Astrocyte of the cerebellum (primary cell): ENCODE measurements at places on chromosomes 3 and 15.
A peak's percentile ranks its signal among the peaks of the same experiment; 100 is the strongest.

DNA sequence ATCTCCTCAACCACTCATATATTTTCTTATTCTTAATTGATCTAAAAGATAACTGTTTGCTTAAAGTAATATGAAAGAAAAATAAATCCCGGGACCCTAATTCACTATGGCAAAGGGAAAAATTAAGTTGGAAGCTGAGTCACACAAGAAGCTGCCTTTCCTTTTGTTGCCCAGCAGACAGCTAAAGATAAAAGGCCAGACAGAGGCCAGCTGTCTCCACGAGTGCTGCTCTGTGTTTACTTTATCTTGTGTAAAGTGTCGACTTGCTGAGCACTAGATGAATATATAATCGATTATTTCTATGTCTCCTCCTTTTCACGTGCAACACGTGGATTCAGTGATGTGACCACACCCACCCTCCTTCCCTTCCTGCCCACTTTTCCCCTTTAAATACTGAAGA lies 52.8 kb upstream of the NSMCE3 start:
- DNase-seq, result no peak

DNA sequence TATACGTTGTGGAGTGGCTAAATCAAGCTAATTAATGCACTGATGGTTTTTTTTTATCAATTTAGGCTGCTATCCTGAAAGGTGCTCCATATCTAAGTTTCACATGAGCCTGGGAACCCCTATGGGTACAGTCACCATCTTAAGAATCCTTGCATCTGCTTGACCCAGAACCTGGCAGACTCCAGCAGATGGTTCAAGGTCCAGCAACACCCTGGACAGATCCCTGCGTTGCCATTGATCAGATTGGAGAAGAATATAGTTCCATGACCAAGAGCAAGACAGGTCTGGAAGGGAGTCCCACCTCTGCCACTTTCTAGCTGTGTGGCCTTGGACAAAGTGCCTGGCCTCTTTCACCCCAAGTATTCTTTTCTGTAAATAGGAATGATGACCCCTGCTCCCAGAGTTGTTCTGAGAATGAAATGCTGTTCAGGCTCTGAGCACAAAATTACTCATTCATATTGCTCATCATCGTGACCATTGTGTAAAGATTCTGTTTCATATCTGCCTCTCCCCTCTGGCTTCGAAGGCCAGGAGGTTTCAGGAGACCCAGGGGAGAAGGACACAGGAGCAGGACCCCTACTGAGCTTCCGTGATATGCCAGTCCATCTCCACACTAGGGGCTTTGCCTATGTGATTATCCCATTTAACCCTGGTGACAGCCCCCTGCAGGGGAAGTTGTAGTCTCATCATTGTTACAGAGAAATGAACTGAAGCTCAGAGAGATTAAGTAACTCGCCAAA lies 30.0 kb upstream of the TSEN2 start:
- no peak for DNase-seq

DNA sequence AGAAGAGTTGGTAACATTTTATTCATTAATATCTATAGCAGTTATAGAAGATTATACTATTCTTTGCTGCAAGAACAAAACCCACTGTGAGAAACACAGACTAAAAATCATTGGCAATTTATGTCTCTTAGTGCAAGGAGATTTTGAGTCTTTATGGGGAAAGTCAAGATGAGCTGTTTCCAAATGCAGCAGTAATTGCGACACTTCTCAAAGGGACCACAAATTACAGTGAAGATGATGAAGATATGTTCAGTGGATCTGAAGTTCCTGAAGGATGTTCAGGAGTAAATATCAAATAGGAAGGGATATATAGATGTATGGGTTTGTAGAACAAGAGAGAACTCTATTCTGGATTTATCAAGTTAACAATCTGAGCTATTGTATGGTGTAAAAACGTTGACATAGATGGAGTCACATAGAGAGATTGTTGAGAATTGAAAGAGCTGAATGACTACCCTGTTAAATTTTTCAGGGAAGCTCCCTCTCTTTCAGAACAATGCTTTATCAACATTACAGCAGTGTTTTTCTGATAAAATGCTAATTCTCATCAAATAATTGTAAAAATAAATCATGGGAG lies 71.8 kb downstream of the DTWD1 start:
- no peak for DNase-seq

DNA sequence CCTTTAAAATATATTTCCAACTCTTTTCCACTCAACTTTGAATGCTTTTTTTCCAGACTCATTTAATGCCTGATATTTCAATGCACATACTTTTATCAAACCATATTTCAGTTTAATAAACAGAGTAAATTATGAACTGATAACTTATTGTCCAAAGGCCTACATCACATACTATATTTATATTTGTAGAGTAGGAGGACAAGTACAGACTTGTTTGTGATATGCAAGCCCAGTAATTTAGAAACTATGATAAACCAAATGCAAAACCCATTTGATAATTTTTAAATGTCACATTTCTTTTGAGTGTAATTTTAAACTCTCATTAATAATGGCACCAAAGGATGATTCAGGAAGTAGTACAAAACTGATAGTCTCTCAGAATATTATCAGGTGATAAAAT lies 3.3 kb downstream of the RFX7 start:
- no peak for DNase-seq

GRCh38 chr3:116285781-116286421 lies 159.4 kb downstream of the LSAMP start:
- no peak for DNase-seq

DNA sequence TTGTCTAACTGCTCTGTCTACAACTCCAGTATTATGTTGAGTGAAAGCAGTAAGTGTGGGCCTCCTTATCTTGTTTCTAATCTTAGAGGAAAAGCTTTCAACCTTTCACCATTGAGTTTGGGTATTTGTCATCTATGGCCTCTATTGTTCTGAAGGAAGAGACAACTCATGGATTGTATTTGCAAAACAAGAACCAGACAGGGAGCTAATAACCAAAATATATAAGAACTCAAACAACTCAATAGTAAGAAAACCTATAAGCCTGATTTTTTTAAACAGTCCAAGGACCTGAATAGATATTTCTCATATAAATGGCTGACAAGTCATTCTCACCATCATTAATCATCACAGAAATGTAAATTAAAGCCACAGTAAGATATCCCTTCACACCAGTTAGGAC lies 113.0 kb downstream of the TAFA4 start:
- no peak for DNase-seq

DNA sequence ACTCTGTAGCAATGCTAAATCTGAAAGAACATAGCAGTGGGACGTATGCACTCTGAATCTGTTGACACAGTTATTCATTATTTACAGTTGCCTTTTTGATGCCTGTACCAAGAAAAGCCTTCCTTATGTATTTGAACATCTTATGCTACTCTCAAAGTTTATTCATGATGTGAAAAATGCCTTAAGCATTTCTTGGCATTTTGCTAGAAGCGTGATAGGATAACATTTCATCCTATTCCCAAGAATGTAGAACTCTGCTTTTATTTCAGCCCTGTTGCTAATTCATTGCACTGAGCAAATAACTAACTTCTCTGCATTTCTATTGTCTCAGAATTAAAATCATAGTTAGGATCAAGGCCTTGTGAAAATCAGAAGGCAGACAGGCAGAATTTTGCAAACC lies 105.5 kb downstream of the STRIT1 start:
- DNase-seq, result no peak

GRCh38 chr15:69869881-69870505 lies 227.7 kb downstream of the TLE3 start:
- no peak for DNase-seq

- no peak for DNase-seq
Measured at GRCh38 chr15:78740904-78741274, 70.4 kb downstream of the ADAMTS7 start.

GRCh38 chr15:57227166-57227565 lies 149.1 kb upstream of the CGNL1 start:
- no peak for DNase-seq

DNA sequence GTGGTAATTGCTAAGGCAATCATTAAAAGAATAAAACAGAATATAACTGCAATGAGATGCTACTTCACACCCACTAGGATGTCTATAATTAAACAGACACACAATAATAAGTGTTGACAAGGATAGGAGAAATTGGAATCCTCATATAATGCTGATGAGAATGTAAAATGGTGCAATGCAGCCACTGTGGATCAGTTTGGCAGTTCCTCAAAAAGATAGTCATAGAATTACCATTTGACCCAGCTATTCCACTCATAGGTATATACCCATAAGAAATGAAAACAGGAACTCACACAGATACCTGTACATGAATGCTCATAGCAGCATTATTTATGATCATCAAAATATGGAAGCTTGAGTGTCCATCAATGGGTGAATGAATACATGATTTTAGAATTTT lies 9.6 kb upstream of the RNF111 start:
- no peak for DNase-seq

DNA sequence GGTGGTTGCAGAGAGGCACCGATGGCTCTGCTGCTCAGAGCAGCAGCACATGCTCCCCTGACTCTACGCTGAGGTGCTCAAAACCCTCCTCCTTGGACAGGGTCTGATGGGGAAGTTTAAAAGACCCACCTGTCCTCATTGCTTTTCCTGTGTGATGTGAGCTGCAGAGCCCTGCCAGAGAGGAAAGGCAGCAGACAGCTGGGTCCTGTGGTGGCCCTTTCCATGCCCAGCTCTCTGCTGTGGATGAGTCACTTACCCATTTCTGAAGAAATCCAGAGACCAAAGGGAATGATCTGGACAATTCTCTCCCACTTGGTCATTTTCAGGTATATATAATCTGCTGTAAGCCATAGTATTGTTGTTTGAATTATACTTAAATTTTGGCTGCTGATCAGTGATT lies 121.7 kb downstream of the CHDH start:
- DNase-seq, result no peak

DNA sequence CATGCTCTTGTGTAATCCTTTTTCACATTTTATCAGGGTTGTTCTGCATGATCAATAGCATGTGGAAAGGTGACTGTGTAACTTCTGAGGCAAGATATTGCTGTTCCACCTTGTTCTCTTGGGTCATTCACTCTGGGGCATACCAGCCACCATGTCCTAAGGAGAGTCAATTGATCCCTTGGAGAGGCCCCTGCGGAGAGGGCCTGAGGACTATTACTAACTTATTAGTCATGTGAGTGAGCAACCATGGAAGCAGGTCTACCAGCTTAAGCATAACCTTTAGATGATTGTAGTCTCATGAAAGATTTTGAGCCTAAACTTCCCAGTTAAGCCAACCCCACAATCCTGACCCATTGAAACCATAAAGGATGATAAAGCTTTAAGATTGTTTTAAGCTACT lies 22.0 kb upstream of the COL6A5 start:
- DNase-seq, result no peak

GRCh38 chr3:165464736-165465135 lies 268.6 kb upstream of the SLITRK3 start:
- peak; percentile 53 for DNase-seq

DNA sequence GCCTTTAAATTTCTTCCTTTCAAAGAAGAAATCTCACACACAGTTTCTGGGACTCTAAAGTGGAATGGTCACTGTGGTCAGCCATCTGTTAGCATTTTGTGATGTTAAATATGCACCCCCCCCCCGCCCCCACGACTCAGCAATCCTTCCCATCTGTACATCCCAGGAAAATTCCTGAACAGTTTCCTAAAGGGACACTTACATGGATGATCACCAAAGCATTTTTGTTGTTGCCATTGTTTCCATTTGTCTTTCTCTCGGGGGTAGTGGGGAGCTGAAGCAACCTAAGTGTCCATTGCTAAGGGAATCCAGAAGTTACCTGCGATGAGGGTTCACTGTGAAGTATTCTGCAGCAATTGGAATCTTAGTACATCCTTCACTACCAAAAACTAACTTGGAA lies 71.4 kb downstream of the TAFA4 start:
- DNase-seq, result no peak

DNA sequence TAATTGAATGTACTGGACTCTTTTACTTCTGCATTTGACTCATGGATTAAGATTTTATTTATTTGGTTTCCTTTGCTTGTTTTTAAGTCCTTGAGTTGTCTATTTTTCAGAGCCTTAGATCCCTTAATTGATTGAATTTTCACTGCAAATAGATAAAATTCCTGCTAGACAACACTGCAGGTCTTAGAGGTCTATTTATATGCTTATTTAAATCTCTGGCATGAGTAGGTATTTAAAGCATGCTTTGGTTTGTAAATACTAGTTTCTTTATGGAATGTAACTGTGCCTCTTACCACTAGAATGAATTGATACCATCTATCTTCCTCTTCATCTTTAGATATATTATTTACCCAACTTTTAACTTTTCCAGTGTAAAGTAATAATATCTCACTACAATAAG lies 20.0 kb downstream of the PLSCR5 start:
- DNase-seq, result no peak

DNA sequence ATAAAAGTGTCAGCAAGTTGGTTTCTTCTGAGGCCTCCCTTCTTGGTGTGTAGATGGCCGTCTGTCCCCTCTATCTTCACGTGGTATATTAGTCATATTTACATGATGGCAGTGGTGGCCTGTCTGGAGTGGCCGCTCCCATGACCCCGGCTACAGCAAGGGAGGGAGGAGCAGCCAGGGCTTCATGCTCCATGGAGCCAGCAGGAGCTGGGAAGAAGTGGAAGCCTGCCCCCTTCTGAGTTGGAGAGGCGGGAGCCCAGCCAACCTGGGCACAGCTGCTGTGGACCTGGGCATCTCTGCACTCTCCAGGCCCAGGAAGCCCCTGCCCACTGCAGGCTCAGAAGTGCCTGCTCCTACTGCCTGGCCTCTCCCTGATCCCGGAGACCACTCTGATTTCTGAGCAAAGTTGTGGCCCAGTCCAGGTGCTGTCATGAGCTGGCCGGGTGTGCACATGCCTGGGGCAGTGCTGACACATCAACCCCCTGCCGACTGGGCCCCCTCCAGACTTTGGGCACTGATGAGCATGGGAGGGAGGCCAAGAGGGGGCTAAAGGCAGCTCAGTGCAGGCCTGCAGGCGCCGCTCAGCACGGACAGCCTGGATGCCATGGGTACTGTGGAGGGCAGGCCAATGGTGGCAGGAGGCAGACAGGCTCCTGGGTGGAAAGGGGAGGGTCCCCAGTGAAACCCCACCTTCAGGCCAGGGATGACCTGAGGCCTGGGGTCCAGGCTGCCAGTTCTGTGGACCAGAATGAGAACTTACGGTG lies 84.8 kb downstream of the SERPINI1 start:
- DNase-seq, result no peak

DNA sequence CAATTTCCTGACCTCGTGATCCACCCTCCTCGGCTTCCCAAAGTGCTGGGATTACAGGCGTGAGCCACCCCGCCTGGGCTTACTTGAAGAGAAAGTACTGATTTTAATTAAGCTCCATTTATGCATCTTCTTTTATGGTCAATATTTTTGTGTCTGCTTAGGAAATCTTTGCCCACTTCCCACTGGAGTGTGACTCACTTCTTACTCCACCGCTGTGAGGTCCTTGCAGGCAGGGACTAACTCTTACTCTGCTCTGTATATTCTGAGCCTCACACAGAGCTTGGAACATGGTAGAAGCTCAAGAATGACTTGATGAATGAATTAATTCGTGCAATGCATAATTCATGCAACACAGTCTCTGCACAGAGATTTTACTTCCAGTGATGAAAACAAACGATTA lies 2.9 kb upstream of the TM4SF19 start:
- no peak for DNase-seq

GRCh38 chr15:70613271-70613670 lies 150.1 kb downstream of the UACA start:
- DNase-seq, result no peak

GRCh38 chr3:98596541-98597500 lies 3.4 kb upstream of the CPOX start:
- peak; percentile 20 for DNase-seq
